ENCODE measurements at places on chromosomes 13 and 19.

- DNase-seq, result peak; percentile 77
Measured at GRCh38 chr13:51590971-51591627, 6.8 kb downstream of the WDFY2 start.

GRCh38 chr13:48858122-48858902, 117.4 kb upstream of the FNDC3A start:
- DNase-seq, result no peak

GRCh38 chr19:36488118-36488845, 1.1 kb downstream of the ZNF566 start:
- DNase-seq, result no peak

- no peak for DNase-seq
Measured at GRCh38 chr13:51769455-51770127, 34.4 kb downstream of the DHRS12 start.

- DNase-seq, result no peak
Measured at GRCh38 chr13:43494206-43494605, 292.6 kb downstream of the ENOX1 start.

- DNase-seq, result no peak
Measured at GRCh38 chr13:110700641-110701040, 5.3 kb downstream of the CARS2 start.

DNA sequence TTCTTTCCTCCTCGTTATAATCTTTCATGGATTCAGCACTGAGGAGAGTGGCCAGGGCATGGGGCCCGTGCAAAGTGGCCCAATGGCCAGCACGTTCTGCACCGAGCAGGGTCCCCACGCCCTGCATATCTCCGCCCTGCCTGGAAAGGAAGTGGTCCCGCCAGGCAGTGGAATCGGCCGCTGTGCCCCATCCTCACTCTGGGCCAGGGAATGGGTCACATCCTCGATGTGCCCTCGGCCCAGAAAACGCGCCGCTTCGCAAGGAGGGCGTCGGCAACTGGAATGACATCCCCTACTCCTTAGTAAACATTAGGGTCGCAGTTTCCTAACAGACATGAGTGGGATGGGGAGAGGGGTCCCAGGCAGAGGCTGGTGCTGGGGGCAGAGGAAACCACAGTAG, 90.7 kb downstream of the ZNF254 start:
- no peak for DNase-seq

GRCh38 chr13:40159736-40160135, 504.3 kb downstream of the COG6 start:
- no peak for DNase-seq

DNA sequence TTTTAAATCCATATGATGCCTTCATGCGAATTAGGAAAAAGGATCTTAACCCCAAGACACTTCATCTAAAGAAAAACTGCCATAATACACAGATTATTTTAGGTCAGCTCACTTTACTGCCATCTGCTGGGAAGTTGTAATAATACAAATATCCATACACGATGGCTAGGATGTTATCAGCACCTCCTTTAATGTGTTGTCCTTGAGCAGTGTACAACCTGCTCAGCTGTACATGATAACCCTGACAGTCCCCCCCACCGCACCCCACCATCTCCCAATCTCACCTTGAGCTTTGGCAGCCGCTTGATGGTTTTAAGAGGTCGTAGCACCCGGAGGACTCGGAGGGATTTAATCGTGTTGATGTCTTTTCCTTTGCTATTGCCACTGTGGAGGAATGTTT, 112.2 kb downstream of the IER2 start:
- DNase-seq, result peak; percentile 66

- DNase-seq, result no peak
Measured at GRCh38 chr19:14470031-14470876, 4.9 kb downstream of the PTGER1 start.

DNA sequence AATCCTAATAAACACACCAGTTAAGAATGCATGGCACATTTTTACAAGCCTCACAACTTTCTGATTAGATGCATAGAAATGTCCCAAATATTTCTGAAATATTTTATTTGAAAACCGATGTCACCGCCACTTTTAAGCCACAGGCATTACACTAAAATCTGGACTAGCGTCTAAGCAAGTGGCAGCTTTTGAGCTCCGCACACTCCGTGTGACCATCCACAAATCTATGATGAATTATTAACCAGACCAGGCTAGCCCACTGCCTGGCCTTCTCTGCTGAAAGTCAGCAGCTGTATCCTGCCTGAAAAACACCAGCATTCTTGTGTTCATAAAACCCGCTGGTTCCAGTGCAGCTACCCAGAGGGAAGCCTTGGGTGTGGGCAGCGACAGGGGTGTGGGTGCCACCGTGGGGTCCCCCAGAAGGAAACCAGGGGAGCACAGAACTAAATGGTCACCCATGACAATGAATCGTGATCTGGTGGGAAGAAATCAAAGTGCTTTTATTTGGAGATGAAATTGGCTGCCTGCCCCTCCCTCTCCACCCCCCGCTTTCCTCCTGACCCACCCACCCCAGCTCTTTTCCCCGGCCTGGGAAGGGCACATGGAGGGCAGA, 13.8 kb downstream of the RASA3 start:
- DNase-seq, result no peak

GRCh38 chr13:50584856-50585580, 258.5 kb downstream of the DLEU7 start:
- DNase-seq, result peak; percentile 59

DNA sequence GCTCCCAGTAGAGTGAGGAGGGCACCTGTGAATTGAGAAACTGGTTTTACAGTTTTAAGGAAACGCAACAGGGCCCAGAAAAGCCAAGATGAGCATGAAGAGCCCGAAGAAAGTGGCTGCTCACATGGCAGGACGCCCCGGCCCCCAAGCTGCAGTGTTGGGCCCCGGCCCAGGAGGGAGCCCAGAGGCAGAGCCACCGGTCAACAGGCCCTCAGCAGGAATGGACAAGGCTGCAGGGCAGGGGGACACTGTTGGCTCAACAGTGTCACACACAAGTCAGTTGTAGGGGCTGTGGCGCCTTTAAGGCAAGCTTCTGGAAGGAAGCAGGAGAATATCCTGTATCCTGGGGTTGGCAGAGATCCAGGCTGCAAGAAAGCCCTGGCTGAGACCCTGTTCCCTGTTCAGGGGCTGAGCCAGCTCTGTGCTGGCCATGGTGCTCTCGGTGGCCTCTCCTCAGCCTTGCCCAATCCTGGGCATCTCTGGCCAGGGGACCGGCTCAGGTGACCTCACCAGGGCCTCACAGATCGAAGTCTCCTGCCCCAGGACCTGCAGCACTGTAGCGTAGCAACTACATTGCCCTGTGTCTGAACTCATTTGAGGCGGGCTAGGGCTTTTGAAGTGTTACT, 28.0 kb downstream of the UPF1 start:
- no peak for DNase-seq

GRCh38 chr19:5903056-5903623, 450 bp downstream of the NDUFA11 start:
- no peak for DNase-seq

GRCh38 chr19:56969156-56969555, 128.6 kb upstream of the PEG3 start:
- DNase-seq, result no peak

- peak; percentile 48 for DNase-seq
Measured at GRCh38 chr19:7720351-7720750, 11.6 kb downstream of the CLEC4G start.

DNA sequence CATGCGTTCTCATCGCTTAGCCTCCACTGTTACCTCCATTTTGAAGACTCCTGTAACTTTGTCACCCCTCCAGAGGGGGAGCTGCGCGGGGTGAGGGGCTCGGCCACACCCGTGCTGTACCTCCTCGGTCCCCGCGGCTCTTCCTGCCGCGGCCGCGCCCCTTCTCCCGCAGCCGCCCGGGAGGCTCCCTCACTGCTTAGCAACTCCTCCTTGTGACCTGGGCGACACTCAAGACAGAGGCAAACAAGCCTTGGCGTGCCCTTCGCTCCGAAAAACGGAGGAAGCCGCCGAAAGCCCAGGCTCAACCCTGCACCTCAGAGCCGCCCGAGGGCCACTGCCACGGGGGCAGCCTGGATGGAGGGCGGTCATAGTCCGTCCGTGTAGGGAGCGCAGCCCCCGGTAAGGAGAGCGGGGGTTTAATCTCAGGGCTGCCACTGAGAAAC, 494.3 kb downstream of the FOXO1 start:
- no peak for DNase-seq

- no peak for DNase-seq
Measured at GRCh38 chr19:291561-292280, 518 bp upstream of the PLPP2 start.

DNA sequence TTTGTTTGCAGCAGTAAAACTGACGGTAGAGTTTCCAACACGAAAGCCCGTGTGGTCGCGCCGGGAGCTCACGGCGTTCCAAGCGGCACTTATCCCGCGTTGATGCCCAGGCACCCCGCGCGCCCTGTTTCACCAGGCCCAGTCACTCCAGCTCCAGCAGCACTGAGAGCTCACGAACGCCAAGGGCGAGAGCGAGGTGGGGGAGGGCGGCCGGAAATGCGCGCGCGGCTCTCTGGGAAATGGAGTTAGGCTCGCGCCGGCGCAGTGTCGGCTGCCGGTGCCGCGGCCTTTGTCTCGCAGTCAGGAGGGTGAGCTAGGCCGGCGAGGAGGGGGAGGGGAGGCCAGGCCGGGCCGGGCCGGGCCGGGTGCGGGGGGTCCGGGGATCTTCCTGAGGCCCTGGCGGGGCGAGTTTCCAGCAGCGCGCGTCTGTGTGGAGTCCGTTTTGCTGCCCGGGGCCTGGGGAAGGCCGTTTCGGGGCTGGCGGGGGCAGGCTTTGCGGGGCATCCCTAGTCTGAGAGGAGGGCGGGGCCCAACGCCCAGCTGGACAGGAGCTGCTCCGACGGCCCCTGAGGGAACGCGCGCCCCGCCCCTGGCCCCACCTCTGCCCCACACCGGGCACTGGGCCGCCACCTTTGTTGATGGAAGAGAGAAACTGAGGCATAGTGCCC, at the start of gene ZNF135:
ZNF135 (plus strand) TSS at position 280 of the 668 bp plus-strand sequence. CDS start 721 bp downstream, outside the sequence.
- DNase-seq, result peak; percentile 87

GRCh38 chr19:12796146-12797071, 5.1 kb downstream of the JUNB start:
- peak; percentile 89 for DNase-seq

DNA sequence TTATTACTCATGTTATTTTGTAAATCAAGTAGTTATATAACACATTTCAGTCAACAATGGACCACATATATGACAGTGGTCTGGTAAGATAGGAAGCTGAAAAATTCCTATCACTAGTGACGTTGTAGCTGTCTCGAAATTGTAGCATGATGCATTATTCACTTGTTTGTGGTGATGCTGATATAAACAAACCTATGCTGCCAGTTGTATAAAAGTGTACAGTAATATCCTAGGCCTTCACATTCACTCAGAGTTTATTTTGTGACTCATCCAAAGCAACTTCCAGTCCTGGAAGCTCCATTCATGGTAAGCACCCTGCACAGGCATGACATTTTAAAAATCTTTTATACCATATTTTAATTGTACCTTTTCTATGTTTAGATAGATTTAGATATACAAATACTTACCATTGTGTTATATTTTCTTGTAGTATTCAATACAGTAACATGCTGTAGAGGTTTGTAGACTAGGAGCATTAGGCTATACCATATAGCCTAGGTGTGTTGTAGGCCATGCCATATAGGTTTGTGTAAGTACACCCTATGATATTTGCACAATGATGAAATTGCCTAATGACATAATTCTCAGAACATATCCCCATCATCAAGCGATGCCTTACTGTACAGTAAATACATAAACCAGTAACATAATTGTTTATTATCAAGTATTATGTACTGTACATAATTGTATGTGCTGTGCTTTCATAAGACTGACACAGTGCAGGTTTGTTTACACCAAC, 49.3 kb downstream of the IFT88 start:
- no peak for DNase-seq

- DNase-seq, result no peak
Measured at GRCh38 chr19:46330319-46330918, 16.5 kb upstream of the PPP5C start.

DNA sequence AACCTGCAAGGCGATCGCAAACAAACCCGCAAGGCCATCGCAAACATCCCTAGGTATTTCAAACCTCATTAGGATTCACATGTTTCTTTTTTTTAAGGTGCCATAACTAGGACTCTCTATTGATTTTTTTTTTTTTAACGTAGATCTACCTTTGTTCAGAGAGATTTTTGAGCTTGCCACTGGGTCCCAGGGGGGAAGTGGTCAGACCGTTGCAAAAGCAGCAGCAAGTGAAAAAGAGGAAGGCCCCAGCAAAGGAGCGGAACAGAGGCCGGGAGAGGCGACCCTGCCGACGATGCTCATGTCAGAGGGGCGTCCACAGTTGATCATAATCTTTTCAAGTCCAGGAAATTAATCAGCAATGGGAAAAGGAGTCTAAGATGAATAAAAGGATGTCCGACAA, 32.7 kb upstream of the FLT1 start:
- no peak for DNase-seq

DNA sequence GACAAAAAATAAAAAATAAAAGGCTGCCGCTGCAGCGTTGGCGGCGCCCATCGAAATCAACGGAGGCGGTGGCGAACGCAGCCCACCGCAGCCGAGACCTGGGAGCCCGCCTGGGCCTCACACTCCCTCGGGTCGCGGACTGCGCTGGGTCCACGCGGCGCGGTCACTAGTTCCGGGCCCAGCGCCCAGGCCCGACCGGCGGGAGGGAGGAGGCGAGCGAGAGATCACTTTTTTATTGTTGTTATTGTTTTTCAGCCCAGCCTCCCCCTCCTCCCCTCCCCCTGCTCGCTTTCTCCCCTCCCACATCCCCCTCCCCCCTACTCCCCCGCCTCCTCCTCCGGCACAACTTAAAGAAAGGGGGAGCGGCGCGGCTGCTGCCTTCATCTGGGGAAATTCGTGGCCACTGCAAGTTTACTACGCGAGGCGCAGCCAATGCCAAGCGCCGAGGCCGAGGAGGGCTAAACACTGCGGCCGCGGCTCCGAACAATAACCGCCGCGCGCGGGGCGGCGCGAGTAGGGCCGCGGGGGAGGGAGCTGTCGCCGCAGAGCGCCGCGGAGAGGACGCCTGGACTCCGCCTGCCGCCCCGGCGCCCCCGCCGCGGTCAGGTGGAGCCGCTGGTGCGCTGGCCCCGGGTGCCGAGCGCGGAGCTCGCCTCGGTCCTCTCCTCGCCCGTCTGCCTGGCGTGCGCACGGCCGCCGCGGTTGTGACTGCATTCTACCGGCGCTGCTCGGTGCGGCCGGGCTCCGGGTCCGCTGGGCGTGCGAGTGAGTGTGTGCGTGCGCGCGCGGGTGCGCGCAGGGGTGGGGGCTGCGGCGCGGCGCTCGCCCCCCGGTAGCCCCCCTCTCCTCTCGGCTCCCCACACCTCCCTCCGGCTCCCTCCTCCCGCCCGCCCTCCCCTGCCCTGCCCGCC, 505 bp upstream of the ZIC2 start:
- DNase-seq, result no peak

DNA sequence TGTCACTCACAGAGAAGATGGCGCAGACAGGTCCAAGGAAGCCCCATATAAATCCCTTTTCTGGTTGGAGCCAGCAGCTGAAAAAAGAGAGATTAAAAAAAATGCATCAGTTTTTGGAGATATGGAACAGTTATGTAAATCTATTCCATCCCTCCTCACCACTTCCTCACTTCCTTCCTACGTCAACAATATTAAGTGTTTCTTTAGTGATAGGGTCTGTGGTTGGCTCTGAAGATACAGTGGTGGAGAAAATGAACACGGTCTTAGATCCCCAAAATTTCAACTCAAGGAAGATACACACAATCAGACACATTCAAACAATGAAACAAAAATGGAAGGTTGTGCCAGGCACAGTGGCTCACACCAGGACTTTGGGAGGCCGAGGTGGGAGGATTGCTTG, 31.5 kb downstream of the ADGRE2 start:
- no peak for DNase-seq

- no peak for DNase-seq
Measured at GRCh38 chr19:32387701-32388392, 17.7 kb upstream of the DPY19L3 start.

All from NCI-H524 (cell line).